Activated B cell treated with CpG ODN at 0.5 μM for 24 hours (primary cell): ENCODE measurements at places on chromosomes 4 and X. TPM values are rescaled to one million over a fixed set of nuclear protein-coding genes. Genes with fewer than 3 reads are reported as not detected.

EXOC1L gene
- not detected in 2 replicates for total RNA-seq

FGA gene
- not detected in 2 replicates for total RNA-seq

IGFBP7 gene
- total RNA-seq: not detected in 2 replicates

TCP11X2 gene
- not detected in 2 replicates for total RNA-seq

USP17L10 gene
- not detected in 2 replicates for total RNA-seq

ELF4 gene
- 32.4 and 33.0 TPM in 2 replicates for total RNA-seq

- DNase-seq: no peak
Observed at GRCh38 chr4:188767496-188767895, 628.3 kb downstream of the TRIML1 start.
